ENCODE measurements at places on chromosomes 5 and 9.

DNA sequence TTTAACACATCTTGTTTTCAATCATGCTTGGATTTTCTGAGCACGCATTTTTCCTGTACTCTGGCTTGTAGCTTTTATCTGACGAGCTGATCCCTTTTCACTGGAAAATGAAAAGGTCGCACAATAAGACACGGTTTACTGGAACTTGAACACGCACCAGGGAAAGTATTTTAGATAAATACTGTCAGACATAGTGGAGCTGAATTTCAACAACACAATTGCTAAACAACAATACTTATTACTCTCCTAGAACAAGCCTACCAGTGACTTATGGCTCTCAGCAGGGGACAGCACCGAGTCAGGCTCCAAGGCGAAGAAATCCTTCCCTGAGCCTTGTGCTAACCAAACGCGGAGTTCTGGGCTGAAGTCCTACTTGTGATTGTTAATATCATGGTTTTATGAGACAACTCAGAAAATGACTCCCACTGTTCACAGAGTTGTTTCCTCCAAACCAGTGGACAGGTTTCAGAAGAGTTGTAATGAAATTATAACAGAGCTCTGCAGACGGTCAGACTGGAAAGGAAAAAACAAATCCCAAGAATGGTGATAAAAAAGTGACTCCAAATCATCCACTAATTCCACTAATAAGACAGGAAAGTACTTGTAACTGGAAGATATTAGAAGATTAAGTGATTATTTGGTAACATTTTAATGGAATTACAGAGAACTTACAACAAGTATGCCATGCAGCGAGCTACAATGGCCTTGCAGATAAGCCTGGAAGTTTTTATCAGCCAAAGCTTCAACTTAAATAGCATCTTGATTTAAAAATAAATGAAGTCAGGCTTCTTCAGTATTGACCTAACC, 359.6 kb downstream of the EBF1 start:
- DNase-seq, result no peak

- no peak for DNase-seq
These were observed 1666.9 kb upstream of the WWC1 start for GRCh38 chr5:166624573-166624972.

- DNase-seq, result no peak
These were observed 92.8 kb upstream of the CCDC112 start for GRCh38 chr5:115389034-115389798.

GRCh38 chr9:74639112-74639511, 142.0 kb downstream of the RORB start:
- no peak for DNase-seq

GRCh38 chr5:104111632-104112031, 549.0 kb upstream of the NUDT12 start:
- no peak for DNase-seq

DNA sequence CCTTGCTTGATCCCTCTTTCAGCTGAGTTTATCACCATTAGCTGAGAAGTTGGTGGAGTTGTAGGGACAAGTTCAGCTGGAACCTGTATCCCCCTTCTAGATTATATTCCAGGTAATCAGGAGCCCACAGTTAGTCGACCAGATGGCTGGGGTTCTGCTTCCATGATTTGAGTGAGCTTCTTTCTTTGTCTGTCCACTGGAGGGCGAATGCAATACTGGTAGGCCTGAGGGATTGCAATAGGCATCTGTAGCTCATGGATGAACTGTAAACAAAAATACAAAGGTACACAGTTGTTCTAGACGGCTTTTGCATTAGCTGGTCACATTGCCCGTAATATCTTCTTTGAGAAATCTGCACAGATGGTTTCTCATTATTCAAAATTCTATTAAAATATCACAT, 88.9 kb downstream of the PCSK5 start:
- no peak for DNase-seq

GRCh38 chr5:36151434-36152323, at the start of the genes LMBRD2 and SKP2:
TSS of gene LMBRD2 (minus strand) at chr5:36151887. CDS start at chr5:36143349, 8,538 bp downstream.
TSS of gene SKP2 (plus strand) at chr5:36152111. CDS start at chr5:36152263, 152 bp downstream.
- peak; percentile 99 for DNase-seq

GRCh38 chr5:103228061-103228460, 30.5 kb upstream of the MACIR start:
- DNase-seq, result no peak

- no peak for DNase-seq
These were observed 182.1 kb upstream of the PTGER4 start for GRCh38 chr5:40497573-40497972.

DNA sequence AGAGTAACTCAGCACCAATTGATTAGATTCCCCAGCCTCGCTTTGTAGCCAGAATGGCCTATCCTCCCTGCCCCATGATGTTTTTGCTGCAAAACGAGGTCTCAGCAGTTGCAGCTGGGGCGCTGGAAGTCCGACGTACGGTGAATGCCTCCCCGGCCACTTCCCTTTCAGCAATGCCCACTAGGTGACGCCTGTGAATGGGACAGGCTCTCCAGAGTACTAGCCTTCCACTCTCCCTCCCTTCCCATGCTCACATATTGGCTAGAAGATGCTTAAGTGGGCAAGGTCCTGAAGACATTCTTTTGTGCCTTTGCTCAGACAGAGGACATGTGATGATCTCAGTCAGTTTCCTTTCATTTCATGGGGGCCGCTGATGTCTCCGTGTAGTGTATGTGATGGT, 50.8 kb downstream of the DMRT2 start:
- peak; percentile 64 for DNase-seq

- peak; percentile 9 for DNase-seq
These were observed 106.6 kb upstream of the PITX1 start for GRCh38 chr5:135140446-135141204.

- DNase-seq, result no peak
These were observed 68.9 kb downstream of the UBE2QL1 start for GRCh38 chr5:6517510-6517909.

DNA sequence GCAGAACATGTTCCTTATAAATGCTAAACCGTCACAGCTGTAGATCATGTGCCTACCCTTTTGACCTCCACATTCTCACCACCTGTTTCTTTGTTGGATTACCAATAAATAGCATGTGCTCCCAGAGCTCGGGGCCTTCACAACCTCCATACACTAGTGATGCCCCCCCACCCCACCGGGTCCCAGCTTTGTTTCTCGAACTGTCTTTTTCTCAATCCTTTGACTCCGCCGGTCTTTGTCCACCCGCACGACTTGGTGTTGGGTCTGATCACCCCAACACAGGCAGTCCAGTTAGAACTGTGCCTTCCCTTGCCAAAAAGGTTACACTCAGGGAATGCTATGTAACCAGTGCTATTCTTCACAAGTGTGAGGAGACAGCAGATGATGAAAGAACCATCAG, 485.9 kb upstream of the C9orf72 start:
- no peak for DNase-seq

GRCh38 chr5:158686214-158686613, 413.5 kb downstream of the EBF1 start:
- DNase-seq, result no peak

GRCh38 chr5:8598996-8599395, 730.0 kb downstream of the MTRR start:
- no peak for DNase-seq

DNA sequence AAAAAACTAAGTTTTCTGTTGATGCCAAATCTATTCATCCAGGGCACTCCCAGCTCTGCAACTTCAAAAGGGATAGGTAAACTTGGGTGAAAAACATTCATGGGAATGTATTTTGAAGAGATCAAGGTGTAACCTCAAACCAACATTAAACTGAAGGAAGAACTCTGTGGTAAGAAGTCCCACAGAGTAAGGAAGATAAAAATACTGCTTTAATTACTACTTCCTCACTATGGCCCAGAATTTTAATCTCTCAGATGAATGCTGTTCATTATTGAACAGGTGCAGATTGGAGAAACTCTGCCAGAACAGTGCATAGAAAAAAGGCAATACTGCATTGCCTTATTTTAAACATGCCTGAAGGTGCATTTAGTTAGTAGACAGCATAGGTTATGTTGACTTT, 37.6 kb upstream of the ANXA1 start:
- DNase-seq, result no peak

DNA sequence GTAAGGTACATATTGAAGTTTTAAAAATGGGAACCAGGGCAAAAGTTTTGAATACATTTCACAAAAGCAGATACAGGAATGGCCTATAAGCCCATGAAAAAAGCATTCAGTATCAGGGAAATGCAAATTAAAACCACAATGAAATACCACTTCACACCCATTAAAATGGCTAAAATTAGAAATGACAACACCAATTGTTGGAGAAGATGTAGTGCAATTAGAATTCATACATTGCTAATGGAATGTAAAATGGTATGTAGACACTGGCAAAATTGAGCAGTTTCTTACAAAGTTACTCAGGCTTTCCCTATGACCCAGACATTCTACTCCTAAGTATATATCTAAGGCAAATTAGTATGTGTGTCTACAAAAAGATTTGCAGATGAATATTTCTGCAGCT, 34.2 kb downstream of the CDC14B start:
- DNase-seq, result no peak

GRCh38 chr9:20714442-20715415, 30.7 kb downstream of the FOCAD start:
- DNase-seq, result no peak

DNA sequence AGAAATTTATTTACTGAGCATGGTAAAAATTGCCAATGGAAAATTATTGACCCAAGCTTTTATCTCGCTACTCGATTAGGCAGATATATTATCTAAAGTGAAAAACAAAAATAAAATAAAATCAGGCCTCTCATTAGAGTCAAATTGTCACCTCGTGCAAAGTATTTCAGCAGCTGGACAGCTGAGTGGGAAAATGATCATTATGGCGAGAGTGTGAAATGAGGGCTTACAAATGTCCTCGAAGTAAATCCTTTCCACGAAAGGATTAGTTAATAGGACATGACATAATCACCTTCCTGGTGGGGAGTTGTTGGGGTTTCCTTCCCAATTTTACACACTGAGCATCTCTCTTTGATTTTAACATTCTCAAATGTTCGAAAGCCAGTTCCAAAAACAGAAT, 5.4 kb upstream of the DPYSL3 start:
- DNase-seq, result no peak

DNA sequence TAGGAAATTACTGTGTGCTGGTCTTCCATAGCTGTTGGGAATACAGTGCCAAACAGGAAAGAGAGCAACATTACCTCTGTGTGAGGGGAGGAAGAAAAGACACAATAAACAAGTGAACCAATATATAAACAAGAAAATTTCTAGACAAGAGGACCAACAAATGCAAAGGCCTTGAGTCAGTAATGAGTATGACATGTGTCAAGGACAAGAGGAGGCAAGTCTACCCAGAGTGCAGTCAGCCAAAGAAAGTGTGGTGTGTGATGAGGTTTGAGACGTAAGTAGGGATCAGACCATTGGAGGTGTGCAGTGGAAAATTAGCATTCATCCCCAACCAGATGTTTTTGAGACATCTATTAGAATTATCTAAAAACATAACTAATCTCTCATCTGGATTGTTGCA, 69.5 kb upstream of the CDH6 start:
- no peak for DNase-seq

DNA sequence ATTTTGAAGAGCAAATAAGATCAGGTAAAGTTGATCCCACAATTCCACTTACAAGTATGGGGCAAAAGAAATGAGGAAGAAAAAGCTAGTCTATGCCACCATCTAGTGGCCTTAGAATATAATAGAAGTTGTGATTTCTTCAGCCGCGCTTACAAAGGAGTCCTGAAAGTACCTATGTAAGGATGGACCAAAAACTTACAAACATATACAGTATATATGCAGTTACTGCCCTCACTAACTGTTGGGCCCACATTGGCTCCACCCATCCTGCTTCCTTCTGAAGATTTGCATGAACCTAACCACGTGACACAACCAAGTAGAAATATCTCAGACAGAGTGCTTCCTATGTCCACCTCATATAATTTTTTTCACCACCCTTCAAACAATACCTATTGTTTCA, 11.7 kb upstream of the OR13D1 start:
- peak; percentile 38 for DNase-seq

- DNase-seq, result no peak
These were observed 57.3 kb downstream of the DAPK1 start for GRCh38 chr9:87554976-87555375.

GRCh38 chr5:43389679-43390329, 22.4 kb downstream of the CCL28 start:
- DNase-seq, result peak; percentile 79

GRCh38 chr9:75185585-75186170, 97.4 kb downstream of the OSTF1 start:
- DNase-seq, result peak; percentile 21

- no peak for DNase-seq
These were observed 1.9 kb upstream of the SLC44A1 start for GRCh38 chr9:105242557-105242956.

- no peak for DNase-seq
These were observed 208.4 kb downstream of the AOPEP start for GRCh38 chr9:94934816-94935328.

DNA sequence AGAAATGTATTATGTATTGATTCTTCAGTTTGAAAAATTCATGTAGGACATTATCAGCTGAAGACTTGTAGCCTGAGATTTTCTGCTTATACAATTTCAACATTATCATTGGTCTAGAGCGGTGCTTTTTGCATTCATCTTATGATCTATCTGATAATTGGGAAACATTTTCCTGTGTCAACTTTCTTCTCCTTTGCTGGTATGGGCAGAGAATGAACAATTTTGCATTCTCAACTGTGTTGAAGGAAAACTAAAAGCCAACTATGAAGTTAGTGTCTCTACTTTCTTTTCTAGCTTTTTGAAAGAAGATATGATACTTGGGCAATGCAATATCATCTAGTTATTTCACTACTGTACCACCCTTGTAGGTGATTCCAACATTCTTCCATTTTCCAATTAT, 10.3 kb downstream of the ZFR start:
- no peak for DNase-seq

- no peak for DNase-seq
These were observed 172.1 kb downstream of the GADD45G start for GRCh38 chr9:89776795-89777525.

GRCh38 chr5:170132269-170132975, 26.7 kb downstream of the FOXI1 start:
- no peak for DNase-seq

- DNase-seq, result no peak
These were observed 14.1 kb downstream of the NDUFA8 start for GRCh38 chr9:122145592-122145863.

DNA sequence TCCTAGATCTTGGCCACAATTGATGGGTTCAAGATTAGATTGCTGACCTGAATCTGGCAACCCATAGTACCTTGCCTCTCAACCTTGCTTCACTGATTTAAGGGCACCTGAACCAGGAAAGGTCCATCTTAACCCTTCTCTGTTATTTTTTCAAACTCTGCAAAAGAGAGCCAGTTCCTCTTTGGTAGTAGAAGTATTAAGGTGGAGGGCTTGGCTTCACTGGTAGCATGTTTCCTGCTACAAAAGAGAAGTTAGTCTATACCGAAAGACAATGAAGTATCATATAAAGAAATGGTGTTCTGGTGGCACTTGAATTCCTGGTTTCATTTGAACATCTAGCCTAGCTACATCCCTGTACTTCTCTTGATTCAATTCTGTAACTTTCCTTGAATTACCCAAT, 8.5 kb downstream of the ALG2 start:
- no peak for DNase-seq

DNA sequence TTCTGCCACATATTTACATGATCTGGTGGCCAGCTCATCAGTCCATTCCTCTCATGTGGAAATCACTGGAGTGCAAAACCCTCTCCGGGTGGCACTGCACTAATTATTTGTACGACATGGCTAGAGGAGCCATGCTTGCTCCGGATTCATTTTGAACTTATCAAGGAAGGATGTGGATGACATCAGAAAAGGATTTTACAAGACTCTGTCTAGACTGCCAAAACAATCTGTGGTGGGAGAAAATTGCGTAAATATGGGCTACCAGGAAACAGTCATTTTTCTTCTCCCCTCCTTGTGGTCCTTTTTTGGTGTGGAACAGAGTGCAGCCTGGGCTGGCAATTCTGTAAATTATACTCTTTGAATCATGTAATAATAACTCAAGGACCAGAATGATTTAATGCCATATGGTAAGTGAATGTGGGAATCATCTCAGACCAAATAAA, 123.4 kb upstream of the IFNE start:
- no peak for DNase-seq

Data from globus pallidus (tissue), 1 donor.